ENCODE measurements at places on chromosomes 6 and 20. TPM values are rescaled to one million over a fixed set of nuclear protein-coding genes. Genes with fewer than 3 reads are reported as not detected.

GRCh38 chr6:97919631-97920030 is 636.6 kb upstream of the MMS22L start:
- DNase-seq: no peak

RAD21L1 gene
- total RNA-seq: not detected

DNA sequence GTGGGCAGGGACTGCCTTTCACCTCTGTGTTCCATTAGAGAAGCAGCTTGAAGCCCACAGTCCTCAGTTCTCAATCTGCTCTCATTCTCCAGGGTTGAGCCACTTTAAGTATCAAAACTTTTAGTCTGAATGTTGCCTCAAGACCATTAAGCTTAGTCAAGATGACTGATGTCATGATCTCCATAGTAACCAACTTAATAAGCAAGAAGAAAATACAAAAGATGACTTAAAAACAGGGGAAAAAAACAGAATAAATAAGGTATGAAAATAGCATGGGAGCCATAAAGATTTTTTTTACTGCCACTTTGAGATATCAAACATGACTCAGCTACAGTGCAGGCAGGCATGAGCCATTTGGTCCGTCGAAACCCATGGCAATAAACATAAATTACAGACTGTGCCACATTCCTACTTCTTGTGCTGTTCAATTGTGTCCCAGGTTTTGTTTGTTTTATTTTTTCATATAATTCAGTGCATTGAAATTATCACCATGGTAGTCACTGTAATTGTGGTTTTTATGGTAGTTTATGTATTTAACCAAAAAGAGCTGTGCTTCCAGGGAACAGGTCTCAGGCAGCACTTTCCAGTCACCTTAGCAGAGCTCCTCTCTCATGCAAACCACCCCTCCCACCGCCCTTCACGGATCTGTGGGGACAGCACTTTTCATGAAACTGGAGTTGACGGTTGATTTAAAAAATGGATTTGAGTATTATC is 156.5 kb upstream of the INSM1 start:
- no peak for DNase-seq

DNA sequence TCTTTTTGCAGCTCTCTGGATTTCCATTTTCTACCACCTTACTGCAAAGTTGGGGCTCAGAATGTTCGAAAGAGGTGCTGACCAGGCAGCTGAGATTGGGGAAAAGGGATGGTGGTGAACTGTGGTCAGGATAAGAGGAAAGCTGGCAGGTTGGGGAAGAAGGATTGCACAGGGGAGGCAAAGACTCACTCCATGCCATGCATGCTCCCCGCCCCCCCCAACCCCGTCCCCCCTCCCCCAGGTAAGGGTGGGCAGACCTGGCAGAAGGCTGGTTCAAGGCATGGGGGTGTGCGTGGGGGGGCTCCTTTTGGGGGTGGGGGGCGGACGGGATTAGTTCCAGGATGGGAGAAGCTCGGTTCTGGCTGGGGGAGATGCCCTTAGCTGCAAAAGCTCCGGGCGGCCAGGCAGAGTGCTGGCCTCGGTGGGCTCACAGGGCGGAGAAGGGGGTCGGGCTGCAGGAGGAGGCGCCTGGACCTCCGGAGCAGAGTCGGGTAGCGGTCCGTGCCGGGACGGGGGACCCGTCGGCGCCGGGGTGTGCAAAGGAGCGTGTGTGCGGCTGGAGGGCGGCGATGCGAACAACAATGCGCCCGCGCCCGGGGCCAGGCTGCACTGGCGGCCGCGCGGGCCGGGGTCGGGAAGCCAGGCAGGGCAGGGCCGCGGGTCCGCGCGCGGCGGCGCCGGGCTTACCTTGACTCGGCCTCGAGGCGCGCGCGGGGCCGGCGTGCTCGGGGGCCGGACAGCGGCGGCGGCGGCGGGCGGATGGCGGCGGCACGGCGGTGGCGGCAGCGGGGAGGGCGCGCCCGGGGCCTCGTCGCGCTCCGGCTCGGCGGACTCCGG is 880 bp downstream of the ADNP start:
- DNase-seq: peak; percentile 62

DCBLD1 gene
- total RNA-seq: 3.8 TPM

DNA sequence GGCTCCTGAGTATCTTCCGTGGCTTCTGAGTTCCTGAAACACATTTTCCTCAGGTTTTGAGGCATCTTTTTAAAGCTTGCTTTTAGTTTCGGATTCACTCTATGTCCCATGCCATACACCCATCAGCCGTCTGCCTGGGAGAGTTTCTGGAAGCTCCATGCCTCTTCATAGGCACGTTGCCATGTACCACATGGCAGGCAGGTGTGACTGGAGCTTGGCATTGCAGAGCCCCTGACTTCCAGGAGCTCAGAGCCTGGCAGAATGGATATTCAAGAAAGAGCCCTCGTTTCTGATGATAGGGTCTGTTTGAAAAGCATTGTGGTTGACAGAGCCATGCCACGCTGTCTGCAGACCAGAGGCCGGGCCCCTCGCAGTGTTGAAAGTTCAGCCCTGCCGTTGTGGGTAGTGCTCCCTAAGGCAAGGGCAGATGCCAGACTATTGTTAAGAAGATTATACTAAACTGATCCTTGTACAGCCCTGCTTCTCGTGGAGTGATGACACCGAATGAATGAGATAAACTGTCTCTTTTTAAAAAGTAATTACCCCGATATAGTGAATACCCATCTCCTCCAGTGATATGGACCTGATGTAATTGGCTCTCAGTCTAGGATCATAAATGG is 100.0 kb downstream of the RPP40 start:
- no peak for DNase-seq

RPS6KA2 gene
- 49.9 TPM for total RNA-seq

- no peak for DNase-seq
Observed at GRCh38 chr20:59105581-59105980, 58.0 kb upstream of the ZNF831 start.

DNA sequence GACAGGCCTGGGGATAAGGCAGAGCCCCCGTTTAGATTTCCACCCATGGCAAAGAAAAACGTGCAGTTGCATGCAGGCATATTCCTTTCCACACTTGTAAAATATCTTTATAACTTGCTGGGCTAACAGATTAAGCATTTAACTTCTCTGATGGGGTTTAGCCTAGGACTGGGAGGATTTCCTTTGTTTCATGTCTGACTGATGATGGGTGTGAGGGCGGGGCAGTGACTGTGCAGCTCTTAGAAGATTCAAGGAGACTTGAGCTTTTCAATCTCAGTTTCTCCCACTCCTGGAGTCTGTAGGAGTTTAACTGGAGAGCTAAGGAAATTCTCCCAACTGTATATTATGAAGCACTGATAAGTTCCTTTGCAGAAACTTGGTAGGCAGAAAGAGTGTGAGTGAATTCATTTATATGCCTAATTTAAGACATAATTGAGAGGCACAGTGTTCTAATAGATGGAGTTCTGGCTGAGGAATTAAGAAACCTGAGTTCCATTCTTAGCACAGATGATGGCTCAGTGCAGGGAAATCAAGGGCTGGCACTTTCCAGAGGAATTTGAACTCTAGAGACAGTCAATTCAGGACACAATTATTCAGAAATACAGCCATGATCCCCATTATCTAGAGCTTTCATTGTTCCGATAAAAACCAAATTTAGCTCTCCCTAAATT is 214.6 kb upstream of the CNR1 start:
- no peak for DNase-seq

TSHZ2 gene
- total RNA-seq: 55.0 TPM

TPX2 gene
- total RNA-seq: 0.92 TPM

- no peak for DNase-seq
Observed at GRCh38 chr6:144094731-144095133, 641 bp downstream of the SF3B5 start.

GMPR gene
- 18.6 TPM for total RNA-seq

EDN1 gene
- 2.9 TPM for total RNA-seq

DNA sequence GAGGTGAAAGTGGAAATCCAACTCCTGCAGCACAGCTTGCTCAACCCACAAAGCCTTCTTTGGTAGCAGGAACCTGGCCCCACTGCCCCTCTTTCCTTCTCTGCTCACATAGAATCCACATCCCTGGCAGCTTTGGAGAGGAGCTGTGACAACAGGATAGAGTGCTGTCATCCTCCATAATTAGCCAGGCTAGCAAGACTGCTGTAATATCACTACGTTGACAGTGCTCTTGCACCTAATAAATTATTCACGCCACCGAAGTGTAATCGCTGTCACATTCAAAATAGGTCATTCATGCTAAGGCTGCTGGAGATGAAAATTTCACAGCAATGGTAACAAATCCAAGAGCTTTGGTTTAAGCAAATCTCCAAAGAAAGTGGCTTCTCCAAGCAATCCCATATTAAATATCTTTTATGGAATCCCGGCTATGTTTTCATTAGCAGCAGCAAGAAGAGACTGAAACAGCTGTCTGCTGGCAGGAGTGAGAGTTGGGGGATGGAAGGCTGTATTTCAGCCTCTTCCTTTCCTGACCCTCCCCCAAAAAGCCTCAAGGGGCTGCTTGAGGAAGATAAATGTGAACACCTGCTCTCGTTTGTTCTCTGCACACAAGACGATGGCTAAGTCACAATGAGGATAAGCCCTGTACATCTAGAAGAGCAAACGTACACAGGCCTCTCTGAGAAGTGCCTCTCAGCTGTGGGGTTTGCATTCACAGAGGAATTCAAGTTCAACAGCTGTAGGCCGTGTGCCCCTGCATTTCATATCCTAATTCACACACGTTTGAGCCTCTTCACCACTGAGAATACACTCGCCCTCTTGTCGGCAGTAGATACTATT is 16.5 kb downstream of the RIPOR2 start:
- DNase-seq: no peak

DNA sequence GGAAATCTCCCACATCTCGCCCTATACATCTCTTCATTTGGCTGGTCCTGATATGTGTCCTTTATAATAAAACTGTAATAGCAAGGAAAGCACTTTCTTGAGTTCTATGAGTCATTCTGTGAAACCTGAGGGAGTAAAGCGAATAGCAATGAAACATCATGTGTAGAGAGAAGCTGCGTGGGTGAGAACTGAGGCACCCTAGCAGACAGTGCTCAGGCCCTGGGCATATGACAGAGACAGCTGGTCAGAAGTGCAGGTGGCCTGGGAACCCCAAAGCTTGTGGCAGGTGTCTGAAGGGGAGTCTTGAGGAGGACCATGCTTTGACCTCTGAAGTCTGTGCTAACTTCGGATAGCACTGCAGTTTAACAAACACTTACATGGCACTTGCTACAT is 1.3 kb upstream of the BLOC1S5 start:
- DNase-seq: no peak

DNA sequence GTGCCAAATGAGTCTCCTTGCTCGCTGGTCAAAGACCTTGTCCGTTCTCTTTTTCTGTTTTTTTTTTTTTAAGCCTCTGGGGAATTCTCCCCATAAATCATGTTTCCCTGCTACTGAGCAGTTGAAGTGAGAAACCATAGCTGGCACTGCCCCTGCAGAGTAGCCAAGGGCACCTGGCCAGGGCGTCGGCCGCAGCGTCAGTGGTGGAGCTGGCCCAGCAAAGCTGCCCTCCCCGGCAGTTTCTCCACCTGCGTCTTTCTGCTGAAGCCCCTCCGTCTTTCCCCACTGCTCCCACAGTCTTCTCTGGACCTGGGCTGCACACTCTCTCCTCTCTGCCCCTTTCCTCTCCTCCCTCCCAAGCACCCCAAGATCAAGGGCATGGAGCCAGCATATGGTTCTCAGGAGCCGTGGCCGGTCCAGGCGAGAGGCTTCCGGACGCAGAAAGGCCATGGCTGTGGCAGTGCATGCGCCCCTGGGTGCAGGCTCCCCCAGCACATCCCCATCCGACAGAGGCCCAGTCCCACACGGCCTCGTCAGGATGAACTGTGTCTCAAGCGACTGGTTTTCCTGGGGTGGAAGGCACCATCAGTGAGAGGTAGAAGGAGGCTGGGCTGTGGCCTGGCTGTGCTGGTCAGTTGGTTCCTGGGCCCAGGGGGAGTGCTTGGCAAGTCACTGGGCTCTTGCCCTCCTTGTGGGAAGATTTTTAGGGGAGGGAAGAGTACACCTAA is 218.1 kb downstream of the ERMARD start:
- DNase-seq: no peak

FGD2 gene
- 3.5 TPM for total RNA-seq

DNA sequence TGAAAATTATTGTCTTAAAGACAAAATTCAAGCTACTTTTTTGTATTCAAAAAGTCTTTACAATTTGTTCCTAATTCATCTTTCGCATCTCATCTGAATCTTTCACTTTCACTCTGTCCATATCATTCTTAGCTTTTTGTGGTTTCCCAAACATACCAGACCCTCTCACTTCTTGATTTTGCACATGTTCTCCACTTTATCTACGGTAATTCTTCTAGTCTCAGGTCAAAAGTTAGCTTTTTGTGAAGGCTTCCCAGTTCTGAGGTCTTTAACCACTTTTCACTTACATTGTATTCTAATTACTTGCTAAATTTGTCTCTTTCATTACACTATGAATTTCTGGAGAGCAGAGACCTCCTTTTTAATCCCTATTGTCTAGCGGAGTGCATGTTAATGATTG is 34.6 kb upstream of the EPHA7 start:
- no peak for DNase-seq

- DNase-seq: peak; percentile 34
Observed at GRCh38 chr6:10411971-10412460, 2.9 kb downstream of the TFAP2A start.

DNA sequence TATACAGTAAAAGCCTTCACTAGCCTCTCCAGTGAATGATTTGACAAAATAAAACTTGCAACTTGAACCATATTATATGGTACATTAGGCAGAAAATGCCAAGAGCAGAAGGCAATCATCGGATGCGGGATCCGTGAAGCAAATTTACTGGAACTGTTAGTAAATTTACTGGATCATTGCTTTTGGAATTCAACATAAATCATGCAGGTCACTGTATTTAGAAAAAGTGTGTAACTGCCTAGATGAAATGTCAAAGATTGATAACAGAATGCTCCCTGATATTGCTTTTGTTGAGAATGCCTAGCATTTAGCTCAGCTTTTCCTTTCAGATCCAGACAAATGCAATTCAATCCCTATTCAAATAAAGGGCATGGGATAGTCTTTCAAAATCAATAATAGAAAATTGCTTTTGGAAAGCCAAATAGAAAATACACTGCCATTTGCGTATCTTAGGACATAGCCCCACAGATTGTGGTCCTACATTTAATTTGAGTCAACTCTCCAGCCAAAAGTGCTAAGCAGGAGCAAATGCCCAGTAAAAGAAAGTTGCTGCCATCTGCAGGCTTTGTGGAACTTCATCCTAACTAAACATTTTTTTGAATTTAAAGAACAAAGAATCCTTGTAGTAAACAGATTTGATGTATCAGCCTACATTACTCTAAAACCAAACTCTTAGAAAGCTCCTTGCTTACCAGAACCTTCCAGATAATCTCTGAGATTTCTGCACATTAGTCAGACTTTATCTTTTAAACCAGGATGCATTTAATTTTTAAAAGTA is 109.5 kb upstream of the HSF2 start:
- DNase-seq: no peak

SLC22A23 gene
- total RNA-seq: 3.8 TPM

Data from ovary (tissue), 10 donors.